ENCODE measurements at places on chromosomes 2 and 18.

DNA sequence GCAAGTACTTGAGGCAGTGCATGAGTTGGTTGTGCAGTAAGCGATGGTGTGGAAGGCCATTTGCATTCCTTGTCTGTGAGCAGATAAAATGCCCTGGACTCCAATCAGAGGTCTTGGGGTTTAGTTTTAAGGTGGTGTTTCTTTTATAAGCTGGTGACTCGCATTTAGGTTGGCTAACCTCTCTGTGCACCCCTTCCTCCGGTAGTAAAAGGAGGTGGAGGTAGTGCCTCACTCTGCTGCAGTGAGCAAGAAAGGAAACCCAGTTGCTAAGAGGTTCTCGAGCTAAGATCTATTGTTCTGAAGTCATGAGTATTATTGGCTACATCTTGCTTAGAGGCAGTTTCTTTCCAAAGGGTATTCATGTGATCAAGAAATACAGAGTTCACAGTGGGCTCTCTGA, 74.3 kb upstream of the EML6 start:
- no peak for DNase-seq

DNA sequence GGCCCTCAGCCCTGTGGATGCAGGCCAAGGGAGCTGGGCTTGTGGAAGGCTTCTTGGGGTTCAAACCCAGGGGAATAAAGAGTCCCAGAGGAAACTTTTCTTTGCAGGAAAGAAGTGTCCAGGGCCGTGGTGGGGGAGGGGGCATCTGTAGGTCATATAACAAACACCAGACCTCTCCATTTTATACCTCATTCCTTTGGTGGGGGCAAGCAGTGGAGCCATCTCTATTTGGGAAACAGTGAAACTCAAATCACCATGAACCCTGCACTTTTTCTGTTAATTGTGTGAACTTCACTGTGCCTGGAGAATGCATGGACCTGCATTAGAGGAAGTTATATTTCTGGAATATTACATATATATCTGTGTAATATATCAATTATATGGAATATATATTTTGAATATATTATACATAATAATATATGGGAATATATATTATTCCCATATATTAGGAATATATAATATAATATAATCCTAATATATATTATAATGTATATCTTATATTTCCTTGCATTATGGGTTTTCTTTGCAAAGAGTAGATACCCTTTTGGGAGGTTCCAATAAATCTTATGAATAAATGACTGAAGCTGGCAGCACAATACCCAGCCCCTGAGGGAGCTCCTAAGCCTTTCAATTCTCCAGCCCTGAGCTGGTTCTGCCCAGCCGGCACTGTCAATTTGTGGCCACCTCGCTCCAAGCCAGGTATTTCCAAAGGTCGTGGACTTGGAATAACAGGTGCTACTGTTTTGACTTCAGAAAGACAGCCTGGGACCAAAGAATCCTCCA, 97.7 kb upstream of the PKDCC start:
- no peak for DNase-seq

GRCh38 chr2:9983401-9984216, 32.1 kb downstream of the GRHL1 start:
- no peak for DNase-seq

DNA sequence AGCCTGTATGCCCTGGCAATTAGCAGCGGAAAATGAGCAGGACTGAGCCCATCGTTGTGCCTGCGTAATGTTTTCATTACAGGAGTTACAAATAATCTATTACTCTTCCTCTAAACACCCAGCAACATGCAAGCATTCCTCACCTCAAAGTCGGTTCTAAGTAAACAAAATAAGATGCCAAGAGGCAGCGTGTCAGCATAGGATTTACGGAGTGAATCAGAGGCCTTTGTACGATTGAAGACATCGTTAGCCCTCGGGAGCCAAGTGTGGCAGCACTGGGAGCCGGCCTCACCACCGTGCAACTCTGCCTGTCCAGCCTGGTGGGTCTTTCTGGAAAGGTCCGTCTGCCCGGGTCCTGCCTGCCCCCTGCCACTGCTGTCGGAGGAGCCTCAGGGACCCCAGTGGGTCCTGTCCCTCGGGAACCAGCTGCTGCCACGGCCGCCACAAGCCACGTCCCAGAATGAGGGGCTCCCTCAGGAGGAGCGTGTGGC, 80.1 kb upstream of the CTDP1 start:
- DNase-seq: no peak

DNA sequence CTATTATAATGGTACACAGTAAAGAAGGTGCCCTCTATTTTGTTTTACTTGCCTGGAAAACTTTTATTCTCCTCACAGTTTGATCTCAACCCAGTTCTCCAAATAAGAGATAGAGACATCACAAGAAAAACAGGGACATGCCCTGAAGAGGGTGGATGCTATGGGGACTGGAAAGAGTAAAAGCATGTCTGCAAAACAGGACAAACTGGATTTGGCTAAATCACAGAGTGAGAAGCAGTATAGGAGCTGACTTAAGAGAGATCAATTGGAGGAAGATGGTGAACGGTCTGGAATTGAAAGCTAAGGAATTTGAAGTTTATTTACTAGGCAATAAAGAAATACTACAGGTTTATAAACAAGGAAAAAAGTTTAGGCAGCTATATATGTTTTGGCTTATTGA, 33.0 kb downstream of the SP140L start:
- DNase-seq: no peak

GRCh38 chr2:13056259-13056843, 339.6 kb downstream of the TRIB2 start:
- no peak for DNase-seq

- DNase-seq: no peak
Measured at GRCh38 chr2:96556441-96557330, 20.1 kb downstream of the ARID5A start.

GRCh38 chr18:7038330-7038851, 79.2 kb downstream of the LAMA1 start:
- DNase-seq: no peak

- peak; percentile 15 for DNase-seq
Measured at GRCh38 chr2:95074663-95075439, 46.8 kb downstream of the MRPS5 start.

DNA sequence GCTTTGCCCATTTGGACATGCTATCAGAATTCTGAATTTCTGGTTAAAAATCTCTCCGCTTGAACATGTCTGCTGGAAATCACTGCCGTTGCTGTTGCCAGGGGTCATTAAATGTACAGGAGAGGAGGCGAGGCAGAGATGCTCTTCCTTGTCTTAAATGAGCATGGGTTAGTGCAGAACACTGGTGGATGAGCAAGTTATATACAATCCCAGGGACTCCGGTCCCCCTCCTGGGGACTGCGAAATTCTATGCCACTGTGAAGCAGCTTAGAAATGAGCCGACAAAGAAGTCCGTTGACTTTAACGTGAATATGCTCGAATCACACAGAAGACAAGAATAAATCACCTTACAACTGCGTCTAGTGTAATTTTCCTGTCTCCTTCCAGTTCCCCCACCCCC, 95.1 kb upstream of the KLHL14 start:
- DNase-seq: no peak

DNA sequence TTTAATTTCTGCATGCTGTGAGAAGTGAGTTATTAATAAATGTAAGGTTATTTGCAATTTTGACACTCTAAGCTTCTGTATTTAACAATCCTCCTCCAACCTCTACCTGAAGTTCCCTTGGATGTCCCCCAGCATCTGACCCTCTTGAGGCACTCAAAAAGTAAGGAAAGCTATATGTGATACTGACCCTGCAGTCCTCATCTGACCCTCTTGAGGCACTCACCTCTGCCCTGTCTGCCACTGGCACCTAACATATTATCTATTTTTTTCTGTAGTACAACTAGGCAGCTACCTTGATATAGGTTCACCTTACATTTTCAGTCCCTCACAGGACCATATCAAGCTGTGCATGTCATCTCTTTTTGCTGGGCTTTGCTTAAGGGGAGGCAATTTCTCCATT, 583.4 kb upstream of the PKDCC start:
- no peak for DNase-seq

DNA sequence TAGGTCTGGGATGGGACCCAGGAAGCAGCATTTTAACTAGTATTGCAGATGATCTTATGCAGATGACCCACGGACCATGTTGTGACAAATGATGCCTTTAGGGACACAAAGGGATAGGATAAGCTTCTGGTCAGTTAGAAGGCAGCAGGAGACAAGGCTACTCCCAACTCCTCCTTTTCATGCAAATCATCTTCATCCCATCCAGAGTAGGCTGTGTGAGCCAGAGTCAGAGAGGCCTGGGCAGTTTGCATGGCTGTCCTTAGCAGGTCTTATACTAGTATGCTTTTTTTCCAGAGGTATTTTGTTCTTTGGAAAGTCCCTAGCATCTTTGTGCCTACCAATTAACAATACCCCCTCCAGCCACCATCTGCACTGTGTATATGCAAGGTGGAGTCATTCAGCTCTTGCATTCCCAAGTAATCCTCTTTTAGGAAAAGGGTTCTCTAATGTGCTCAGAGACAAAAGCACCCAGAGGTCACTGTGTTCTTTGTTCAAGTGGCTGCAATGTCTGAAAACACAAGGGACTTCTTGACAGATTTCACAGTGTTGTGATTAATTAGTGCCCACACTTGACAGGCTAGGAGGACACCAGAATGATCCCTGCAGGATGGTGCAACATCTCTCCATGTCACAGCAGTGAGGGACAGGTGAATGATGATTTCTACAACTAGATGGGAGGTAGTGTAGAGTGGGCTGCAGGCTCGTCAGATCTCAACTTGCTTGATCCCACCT, 225.8 kb downstream of the NCKAP5 start:
- DNase-seq: no peak

DNA sequence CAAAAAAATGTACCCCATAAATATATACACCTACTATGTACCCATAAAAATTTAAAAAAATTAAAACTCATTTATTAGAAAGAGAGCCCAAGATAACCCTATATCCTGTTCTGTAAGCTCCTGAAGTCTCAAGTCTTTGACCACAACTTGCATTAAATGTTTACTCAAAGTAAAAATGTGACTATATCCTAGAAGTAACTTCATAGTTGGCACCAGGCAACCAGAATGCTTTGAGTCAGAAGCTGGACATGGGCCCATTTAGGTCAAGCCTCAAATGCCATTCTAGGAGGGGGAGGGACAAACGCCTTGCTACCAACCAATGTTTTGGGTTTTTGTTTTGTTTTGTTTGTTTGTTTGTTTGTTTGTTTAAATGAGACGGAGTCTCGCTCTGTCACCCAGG, 9.3 kb upstream of the TBC1D8 start:
- no peak for DNase-seq

GRCh38 chr2:68429311-68429826, 37.7 kb downstream of the FBXO48 start:
- DNase-seq: no peak

GRCh38 chr2:230925879-230926765, 1.1 kb upstream of the GPR55 start:
- no peak for DNase-seq

- DNase-seq: no peak
Measured at GRCh38 chr2:85886141-85886540, 2.6 kb downstream of the ST3GAL5 start.

GRCh38 chr2:20107776-20108175, 56.3 kb upstream of the LAPTM4A start:
- no peak for DNase-seq

DNA sequence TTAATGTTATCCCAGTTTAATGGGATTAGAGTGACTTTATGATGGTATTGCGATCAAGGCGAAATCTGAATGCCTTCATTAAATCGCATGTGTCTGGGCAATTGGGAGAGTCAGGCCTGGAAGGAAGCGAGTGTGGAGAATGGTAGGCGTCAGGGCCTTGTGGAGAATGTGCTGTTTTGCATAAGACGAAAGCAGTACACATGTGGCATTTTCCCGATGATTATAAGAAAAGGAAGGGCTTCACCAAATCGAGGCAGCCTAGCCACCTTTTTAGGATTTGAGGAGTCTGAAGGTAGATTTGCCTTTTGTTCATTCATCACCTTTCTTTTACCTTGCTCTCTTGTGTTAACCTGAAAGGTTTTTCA, 1.0 kb downstream of the ZNF532 start:
- DNase-seq: no peak

DNA sequence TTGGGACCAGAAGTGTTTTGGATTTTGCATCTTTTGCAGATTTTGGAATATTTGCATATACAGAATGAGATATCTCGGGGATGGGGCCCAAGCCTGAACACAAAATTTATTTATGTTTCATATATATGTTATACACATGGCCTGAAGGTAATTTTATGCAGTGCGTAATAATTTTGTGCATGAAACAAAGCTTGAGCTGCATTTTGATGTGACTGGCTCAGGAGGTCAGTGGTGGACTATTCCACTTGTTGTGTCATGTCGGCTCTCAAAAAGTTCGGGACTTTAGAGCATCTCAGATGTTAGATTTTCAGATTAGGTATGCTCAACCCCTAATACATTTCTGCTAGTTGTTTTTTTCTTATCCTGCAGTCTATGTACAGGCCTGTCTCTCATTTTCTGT, 145.4 kb downstream of the FAM210A start:
- DNase-seq: no peak
